ENCODE measurements at places on chromosomes 3 and 15.
A peak's percentile ranks its signal among the peaks of the same experiment; 100 is the strongest.

- no peak for DNase-seq
These were observed 43.2 kb downstream of the TMEM39A start for GRCh38 chr3:119420196-119420595.

DNA sequence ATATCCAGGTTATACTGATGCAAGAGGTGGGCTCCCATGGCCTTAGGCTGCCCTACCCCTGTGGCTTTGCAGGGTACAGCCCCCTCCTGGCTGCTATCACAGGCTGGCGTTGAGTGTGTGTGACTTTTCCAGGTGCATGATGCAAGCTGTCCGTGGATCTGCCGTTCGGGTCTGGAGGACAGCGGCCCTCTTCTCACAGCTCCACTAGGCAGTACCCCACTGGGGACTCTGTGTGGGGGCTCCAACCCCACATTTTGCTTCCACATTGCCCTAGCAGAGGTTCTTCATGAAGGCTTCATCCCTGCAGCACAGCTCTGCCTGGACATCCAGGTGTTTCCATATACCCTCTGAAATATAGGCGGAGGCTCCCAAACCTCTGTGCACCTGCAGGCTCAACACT lies 339.6 kb upstream of the ARL6 start:
- DNase-seq, result no peak

DNA sequence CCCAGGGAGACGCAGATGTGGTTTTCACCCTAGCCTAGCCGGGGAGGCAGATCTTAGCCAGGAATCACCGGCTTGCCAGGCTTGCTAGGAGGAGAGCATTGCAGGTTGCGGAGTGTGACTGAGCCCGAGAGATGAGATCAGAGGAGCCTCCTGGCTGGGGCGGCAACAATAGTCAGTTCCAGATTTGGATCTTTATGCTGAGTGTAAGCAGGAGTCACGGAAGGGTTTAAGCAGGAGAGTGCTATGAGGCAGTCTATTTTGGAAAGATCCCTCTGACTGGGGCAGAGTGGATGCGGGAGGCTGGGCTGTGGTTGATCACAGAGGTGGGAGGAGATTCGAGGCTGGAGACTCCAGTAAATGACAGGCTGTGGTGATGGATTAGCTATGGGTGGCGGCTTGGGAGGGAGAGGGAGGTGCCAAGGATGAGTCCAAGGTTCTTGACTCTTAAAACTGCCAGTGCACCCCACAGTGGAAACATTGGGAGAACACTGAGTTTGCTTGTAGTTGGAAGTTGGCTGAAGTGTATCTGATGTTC lies 10.4 kb upstream of the BAHD1 start:
- DNase-seq, result peak; percentile 55

- DNase-seq, result no peak
These were observed 10.1 kb upstream of the LMCD1 start for GRCh38 chr3:8491271-8492144.

- DNase-seq, result no peak
These were observed 44.9 kb upstream of the ZNF385D start for GRCh38 chr3:21795921-21796320.

DNA sequence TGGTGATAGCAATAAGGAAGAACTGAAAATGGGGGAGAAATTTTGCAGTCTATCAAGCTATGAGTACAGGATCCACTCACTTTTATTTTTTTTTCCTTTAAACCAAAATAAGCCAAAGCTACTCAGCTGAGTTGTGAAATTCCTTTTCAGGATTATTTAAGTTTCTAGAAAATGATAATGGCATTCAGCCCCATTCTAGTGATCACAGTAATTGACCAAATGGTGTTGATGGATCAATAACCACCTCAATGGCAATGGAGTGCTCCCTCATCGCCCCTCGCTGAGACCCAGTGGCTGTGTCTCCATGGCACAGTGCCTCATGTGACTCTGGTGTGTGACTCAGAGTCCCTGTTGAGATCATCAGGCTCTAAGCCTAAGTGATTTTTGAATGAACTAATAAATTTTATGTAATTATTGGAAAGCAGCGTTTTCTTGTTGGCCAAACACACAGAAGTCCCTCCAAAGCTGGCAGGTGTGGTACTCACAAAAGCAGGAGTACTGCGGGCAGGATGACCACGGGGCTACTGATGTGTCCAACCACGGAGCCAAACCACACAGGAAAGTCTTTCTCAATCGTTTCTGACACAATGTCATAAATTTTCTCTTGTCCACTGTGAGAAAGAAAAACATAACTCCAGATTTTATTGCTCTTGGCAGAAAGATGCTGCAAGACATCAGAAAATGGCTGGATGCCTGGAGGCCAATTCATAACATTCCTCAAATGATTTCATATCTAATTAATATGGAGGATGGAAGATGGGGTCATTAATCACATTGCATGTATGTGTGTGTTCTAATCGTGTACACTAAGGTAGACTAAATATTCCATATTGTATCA lies 14.4 kb upstream of the STARD5 start:
- DNase-seq, result peak; percentile 61

DNA sequence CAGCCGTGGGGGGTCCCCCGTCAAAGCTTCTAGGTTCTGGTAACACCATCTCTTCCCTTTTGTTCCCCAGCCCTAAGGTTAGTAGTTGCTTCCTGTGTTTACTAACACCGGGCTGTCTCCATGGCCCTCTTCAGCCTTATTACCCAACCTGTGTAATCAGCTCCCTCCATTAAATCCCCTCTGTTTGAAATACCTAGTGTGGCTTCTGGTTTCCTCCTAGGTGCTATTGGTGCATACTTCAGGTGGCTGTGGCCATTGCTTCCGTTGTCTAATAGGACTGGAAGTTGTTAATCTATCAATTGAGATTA lies 35.3 kb downstream of the MOBP start:
- no peak for DNase-seq

- peak; percentile 82 for DNase-seq
These were observed 103.3 kb upstream of the PRR23E start for GRCh38 chr3:127089486-127090145.

- no peak for DNase-seq
These were observed 24.3 kb upstream of the SUCLG2 start for GRCh38 chr3:67678665-67679064.

GRCh38 chr3:194322678-194323211 lies 28.4 kb downstream of the CPN2 start:
- peak; percentile 28 for DNase-seq

All from femur (tissue), 1 donor.